ENCODE measurements at places on chromosomes 4 and X.

GRCh38 chrX:38879631-38880220, 78.5 kb downstream of the MID1IP1 start:
- peak; percentile 38 for DNase-seq

GRCh38 chr4:54100595-54101189, 729 bp downstream of the GSX2 start:
- DNase-seq = no peak

GRCh38 chrX:130047416-130047815, 62.9 kb downstream of the ELF4 start:
- DNase-seq = no peak

DNA sequence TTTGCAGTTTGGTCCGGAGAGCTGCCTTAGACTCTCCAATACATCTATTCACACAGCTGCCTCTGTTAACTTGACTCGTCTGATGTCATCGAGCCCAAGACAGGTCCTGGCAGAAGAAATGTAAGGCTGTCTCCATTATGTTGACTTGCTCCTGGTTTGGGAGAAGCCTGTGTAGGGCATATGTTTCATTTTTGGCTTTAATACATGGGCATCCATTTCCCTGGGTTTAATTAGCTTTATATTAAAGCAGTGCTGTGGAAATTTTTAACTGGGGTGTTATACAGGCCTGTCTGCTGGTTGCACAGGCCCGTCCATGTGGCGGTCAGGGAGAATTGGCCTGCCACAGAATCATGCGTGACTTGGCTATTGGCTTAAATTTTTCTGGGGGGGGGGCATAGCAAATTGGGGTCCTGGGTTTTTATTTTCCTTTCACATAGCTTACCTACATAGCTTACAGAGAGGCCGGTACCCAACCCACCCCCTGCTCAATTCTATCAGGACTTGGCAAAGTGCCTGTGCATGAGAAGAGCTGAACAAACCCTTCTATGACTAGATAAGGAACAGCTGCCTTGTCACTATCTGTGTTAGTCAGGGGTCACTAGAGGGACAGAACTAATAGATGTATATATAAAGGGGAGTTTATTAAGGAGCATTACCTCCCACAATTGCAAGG, 123.5 kb upstream of the WDR1 start:
- DNase-seq = no peak

- no peak for DNase-seq
Measured at GRCh38 chrX:20059467-20060128, 57.1 kb downstream of the MAP7D2 start.

DNA sequence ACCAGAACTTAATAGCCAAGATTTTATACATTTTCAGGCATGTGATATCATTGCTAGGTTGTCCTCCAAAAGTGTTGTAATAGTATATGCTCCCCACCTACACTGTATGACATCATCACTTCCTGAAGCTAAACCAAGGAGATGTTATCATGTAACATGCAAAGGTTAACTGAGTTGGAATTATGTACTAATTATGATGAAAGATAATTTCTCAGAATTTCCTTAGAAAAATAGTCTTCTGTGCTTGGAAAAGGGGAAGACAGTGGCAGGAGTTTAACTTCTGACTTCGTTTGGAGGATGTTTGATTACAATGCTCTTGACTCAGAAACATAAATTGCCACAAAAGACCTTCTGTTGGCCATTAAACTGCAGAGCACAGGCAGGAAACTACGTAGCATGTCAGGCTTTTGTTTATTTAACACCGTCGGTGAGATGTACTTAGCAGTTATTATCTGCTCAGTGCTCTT, 83.6 kb upstream of the GUCY1A1 start:
- DNase-seq = peak; percentile 75

DNA sequence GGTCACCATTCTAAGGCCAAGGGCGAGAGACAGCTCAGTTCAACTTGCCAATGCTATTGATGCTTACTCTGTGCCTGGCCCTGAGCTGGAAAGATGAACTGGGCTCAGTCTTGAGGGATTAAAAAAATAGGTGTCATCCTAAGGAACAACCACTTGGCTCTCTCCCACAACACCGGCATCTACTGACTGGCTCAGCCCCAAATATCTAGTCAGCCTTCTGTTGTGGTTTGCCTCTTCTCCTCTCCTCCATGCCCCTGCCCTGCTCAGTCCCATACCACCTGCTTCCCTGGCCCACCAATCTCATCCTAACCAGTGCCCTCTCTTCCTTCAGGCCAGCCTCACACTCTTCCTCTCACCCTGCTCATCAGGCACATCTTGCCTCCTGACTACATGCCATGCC, 29.6 kb downstream of the KDM5C start:
- DNase-seq = no peak

- no peak for DNase-seq
Measured at GRCh38 chr4:104795264-104795939, 300.7 kb upstream of the CXXC4 start.

- DNase-seq = no peak
Measured at GRCh38 chr4:72366601-72367000, 202.4 kb downstream of the ADAMTS3 start.

GRCh38 chr4:70508801-70509200, 9.6 kb upstream of the AMTN start:
- no peak for DNase-seq

GRCh38 chrX:38803243-38803587, 2.0 kb downstream of the MID1IP1 start:
- no peak for DNase-seq

DNA sequence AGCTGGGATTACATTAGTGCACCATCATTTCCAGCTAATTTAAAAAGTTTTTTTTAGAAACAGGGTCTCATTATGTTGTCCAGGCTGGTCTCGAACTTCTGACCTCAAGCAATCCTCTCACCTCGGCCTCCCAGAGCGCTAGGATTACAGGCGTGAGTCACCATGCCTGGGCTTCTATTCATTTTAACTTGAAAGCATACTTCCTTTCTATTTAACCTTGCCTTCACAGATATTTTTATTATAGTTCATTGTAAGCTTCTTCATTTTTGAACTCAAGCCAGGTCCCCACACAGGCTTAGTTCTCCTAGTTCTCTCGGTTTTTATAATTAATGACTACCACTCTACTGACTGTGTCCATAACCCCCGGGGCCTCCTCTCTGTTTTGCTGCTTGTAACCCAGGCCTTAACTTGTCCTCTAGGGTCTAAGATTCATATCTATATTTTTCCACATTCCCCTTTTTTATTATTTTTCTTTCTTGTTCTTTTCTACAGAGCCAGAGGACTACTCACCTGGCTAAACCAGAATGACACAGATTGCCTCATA, 50.7 kb downstream of the SNX12 start:
- no peak for DNase-seq

DNA sequence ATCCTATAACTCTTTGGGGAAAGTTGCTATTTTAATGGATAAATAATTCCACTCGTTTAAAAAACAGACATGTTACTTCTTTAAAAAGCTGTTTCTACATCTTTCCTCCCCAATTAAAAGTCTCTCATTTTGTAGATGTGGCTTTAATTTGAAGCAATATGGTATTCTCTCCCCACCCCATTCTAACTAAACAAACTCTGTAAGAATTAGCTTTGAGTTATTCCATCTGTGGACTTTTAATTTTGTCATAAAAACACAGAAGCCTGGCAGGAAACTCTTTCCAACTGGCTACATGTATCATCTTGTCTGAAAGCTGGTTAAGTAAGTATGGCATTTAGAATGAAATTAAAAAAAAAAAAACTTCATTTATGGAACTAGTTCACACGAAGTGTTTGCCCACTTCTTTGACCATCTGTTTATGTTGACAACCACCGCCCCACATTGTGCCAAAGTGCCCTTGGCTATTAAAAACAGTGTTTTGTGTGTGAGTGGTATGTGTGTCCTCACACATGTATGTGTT, 140.3 kb downstream of the NAA11 start:
- no peak for DNase-seq

DNA sequence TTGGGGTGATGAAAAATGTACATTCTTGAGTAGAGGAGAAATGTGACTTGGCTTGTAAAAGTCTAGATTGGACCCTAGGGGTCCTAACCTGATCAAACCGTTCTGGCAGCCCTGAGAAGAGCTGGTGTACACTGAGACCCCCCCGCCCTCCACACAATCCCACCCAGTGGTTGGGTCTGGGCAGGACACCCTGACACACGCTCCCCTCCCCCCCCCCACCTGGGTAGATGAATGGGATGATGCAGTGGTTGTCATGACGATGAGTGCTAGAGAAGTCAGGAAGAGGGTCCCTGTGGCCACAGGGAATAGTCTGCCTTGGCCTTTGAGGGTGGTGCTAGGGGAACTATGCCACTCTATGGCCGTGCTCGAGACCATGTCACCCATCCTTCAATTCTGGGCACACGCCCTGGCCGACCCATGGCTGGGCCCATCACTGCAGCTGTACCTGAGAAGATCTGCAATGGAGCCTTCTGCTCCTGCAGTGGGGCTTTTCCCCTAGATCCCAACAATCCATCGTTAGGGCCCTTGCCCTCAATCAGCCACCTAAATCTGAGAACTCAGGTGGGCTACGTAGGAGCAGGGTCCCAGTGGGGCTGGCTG, 4.4 kb downstream of the CDK16 start:
- no peak for DNase-seq

DNA sequence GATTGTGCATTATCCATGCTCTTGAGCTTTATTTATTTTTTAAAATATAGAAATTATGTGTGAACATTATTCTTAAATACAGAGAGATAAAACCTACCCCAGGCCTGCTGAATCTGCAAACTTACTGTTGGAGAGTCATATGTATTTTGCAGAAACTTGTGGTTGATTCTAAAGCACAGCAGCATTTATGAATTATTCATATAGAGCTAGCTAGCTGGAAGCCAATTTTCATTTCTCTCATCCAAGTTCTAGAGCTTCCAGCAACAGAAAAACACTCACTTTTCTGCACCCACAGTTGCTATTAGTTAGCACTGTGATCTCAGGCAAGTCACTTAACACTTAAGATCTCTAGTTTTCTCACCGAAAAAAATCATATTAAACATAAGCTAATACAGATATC, 479.5 kb upstream of the FAM47C start:
- DNase-seq = no peak

DNA sequence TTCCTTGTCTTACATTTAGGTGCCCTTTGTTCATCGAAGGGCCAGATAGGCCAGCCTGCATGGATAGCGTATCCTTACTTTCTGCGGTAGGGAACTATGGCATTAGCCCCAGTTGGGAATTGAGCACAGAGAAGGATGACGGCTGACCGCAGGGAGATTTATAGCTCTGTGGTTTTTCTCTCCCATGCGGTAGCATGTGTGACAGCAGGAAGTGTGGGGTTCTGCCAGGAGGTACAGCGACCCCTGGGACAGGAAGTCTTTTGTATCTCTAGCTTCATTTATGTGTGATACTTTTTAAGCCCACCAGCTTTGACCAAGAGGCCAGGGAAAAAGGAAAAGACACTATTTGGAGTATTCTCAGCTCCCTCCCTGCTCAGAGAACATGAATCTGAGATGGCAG, 33.1 kb downstream of the GAB3 start:
- DNase-seq = peak; percentile 65

- DNase-seq = no peak
Measured at GRCh38 chr4:87388901-87389300, 2.1 kb downstream of the HSD17B11 start.

DNA sequence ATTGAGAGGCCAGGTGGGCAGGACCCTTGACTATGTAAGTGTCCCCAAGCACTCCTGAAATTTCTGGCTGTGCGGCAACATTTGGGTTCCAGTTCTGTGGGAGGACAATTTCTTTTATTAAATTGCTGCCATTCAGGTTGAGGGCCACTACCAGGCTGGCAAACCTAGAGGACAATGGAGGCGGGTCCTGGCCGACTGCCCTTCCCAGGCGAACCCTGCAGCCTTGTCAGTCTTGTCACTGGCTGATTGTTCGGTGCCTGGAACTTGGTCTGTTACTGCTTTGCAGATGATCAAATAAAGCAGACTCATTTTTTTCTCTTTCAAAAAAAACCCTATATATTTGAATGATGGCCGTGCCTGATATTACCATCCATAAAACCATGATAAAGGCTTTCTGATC, 6.6 kb upstream of the TMEM128 start:
- no peak for DNase-seq

DNA sequence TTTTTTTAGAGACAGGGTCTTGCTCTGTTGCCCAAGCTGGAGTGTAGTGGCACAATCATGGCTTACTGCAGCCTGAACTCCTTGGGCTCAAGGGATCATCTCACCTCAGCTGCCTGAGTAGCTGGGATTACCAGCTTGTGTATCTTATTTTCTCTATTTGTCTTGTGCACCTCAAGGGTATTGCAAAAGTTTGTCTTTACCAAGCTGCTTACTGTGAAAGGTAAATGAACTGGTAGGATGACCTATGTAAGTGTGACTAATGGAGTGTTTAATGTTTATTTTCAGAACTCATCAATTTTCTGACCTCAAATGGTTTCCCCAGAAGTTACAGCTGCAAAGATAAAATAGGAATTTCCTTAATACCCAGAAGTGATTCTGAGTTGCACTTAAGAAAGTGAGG, 5.3 kb upstream of the FGA start:
- DNase-seq = no peak

GRCh38 chr4:773214-773613, 52.7 kb downstream of the CPLX1 start:
- DNase-seq = no peak

- DNase-seq = no peak
Measured at GRCh38 chrX:132622130-132622529, 133.3 kb upstream of the MBNL3 start.

DNA sequence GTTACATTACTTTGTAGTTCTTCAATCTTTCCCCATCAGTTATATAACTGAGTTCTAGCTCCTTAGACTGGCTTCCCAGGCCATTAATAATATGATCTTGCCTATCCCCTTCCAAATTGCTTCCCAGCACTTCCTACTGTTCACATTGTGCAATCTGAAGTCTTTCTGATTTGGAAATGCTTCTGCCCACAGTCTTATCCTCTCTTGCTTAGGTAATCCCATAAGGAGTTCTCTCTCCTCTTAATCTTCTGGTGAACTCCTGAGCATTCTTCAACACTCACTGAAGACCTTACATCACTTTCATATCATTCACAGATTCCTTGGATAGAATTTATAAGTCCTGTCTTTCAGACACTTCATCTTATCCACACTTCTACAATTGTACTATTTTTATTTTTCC, 132.7 kb upstream of the TTC29 start:
- no peak for DNase-seq

GRCh38 chr4:721261-722168, 15.9 kb downstream of the PCGF3 start:
- DNase-seq = no peak

- DNase-seq = no peak
Measured at GRCh38 chr4:172785613-172786012, 383.0 kb upstream of the GALNT7 start.

DNA sequence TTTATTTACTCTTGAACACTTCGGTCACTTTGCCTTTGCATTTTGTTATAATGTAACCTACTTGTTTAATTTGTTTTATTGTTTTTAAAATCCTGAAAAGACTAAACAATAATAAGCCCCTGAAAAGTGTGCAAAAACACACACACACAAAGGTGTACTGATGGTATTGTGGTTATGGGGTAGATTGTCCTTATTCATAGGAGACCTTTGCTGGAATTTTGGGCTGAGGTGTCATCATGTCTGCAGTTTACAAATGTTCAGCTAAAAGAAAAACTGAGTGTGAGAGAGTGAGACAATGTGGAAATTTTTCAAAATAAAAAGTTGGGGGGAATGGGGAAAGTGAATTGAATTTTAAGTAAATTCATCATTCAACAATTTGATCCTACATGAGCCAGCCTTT, 174.9 kb downstream of the QDPR start:
- DNase-seq = no peak

GRCh38 chr4:161841759-161842158, 322.0 kb downstream of the FSTL5 start:
- no peak for DNase-seq

All from HT-29 (cell line).